ENCODE measurements at places on chromosomes 1 and 21.

- DNase-seq: no peak
These were observed 280.0 kb downstream of the NFIA start for GRCh38 chr1:61362351-61362750.

DNA sequence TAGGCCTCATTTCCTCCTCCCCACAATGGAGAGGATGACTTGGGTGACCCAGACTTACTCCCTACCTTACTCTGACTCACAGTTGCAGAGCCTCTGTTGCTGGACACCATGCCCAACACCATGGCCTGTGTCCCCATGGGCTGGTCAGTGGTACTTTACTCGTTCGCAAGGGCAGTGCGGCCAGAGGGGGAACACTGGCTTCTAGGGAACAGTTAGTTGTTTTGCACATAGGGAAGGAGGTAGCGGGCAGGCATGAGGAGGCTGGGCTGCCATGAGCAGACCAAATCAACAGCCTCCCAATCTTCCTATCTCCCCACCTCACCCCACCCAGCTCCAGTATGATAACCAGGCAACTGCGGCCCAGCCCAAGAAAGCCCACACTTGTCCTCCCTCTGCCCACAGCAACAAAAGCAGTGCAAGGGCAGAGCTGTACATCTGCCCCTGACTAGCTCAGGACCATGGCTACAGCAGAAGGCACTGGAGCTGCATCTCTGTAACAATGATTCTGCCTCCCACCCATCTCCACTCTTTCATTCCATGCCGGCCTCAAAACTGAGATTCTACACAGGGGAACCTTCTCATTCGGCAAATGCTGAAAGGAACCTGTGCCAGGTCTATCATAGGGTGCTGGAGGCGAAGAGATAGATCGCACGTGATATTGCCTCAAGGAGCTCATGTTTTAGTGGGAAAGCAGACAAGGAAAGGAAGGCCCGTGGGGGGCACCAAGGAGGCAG, 18.6 kb downstream of the TAL1 start:
- DNase-seq: no peak

DNA sequence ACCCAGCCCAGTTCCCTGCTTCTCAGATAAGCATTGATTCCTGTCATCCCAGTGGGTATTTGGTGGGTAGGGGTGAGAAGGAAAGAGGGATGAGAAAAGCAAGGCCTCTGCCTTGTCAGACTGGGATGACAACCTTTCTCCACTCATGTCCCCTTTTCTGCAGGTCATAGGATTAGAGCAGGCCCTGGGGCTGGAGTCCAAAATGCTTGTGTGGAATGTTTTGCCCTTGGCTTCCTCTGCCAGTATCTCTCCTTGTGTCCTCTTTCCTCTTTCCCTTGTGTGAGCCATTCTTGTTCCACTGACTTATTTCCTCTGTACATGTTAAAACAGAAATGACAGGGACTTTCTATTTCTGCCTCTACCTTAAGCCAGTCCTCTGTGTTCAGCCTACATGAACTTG, 4.1 kb downstream of the ATP2B4 start:
- no peak for DNase-seq

DNA sequence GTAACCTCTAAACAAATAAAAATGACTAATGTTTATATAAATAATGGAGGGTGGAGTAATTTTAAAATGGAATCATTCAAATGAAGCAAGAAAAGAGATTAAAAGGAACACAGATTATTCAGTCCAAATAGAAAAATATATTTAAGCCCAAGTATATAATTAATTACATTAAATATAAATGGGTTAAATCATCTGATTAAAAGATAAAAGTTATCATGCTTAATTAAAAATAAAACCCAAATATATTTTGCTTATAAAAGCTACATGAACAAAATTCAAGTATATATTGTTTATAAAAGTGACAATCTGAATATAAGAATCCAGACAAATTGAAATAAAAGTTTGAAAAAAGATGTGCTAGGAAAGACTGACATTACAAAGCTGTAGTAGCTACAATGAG, 63.9 kb upstream of the ACTRT2 start:
- no peak for DNase-seq

DNA sequence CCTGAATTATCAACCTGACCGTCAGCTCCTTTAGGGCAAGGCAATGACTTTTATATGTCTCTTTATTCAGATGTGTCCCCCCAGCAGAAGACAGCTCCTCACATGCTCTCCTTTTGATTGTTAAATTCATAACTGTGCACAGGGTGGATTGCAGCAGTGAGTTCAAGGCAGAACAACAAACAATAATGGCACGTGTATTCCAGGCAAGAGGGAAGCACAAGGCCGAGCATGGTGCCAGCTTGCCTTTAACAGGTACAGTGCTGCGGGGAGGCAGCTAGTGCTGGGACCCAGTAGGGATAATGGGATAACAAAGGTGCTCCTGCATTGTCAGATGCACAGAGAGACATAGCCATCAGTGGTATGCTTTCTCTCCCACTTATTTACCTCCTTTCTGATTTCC, 248.4 kb downstream of the RHOU start:
- DNase-seq: no peak

GRCh38 chr21:45836268-45836655, 145.3 kb upstream of the COL6A1 start:
- DNase-seq: no peak

DNA sequence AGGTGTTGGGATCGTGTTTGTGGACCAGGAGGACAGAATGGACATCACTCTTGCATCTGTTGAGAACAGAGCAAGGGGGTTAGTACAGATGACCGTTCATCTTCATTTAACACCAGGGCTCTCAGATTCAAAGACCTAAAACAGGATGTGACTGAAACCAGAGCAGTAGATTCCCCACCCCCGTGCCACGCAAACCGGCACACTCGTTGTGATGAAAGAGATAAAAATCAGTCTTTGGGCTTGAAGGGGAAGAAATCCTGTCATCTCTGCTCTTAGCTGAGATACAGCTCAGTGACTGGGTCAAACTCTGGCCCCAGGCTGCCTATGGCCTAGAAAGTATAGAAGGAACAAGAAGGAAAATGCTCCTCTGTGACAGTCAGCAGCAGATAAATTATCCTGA, 146.2 kb upstream of the KRTAP19-8 start:
- no peak for DNase-seq

GRCh38 chr1:224668984-224669383, 52.9 kb downstream of the CNIH3 start:
- DNase-seq: no peak

DNA sequence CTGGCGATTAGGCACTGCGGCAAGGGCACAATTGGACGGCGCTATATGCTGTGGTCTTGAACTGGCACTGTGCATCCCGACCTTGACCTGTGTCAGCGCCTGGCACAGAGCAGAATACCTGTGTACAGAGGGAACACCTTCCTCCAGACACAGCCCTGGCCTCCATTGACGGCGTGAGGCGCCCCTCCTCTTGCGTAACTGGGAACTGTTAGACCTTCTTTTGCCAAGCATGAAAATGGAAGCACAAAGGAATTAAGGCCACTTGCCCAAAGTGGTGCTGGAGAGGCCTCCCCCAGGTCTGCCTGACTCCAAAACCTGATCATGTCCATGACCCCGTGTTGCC, 6.8 kb upstream of the AGTRAP start:
- no peak for DNase-seq

DNA sequence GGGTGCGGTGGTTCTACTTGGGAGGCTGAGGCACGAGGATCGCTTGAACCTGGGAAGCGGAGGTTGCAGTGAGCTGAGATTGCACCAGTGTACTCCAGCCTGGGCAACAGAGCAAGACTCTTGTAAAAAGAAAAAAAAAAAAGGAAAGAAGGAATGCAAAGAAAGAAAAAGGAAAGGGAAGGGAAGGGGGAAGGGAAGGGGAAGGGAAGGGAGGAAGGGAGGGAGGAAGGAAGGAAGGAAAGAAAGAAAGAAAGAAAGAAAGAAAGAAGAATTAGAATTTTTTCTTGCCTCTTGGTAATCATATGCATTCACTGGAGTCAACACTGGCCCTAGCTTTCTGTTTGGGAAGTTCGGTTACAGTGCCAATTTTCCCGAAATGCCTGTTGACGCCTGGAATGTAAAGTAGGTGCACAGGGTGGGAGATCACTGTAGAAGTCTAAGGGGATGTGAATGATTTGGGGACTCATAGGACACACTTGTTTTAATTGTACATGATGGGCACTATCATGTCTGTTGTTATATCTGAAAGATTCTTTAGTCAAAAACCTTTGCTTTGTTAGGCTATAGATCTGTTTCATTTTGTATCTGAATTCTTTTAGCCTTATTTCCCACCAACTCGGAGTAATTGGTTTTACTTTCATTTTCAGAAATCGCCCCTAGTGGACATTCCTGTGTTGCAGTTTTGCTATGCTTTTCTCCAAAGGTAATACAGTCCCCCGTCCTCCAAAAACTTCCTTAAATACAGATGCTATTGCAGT, 59.8 kb upstream of the MORC3 start:
- no peak for DNase-seq

- no peak for DNase-seq
These were observed 7.7 kb downstream of the CFAP298 start for GRCh38 chr21:32604464-32604863.

DNA sequence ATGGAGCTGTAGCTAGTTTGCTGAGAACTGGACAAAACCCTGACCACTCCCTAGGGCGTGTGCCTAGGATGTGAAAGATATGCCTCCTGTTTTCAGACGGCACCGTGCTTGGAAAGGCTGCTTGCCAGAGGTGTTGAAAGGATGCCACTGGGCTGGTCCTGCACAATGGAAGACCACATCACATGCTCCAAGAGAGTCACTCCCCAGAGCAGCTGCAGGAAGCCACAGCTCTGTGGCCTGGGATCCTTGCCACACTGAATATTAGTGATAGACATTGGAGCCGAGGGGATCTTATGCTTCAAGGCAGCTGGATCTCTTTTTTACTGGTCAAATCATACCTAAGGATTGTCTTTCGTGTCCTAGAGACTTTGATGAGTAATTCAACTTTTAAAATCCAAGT, 6.6 kb upstream of the APP start:
- DNase-seq: no peak

GRCh38 chr1:198754670-198755069, 115.8 kb downstream of the PTPRC start:
- DNase-seq: no peak

GRCh38 chr1:43035821-43036741, 77.4 kb upstream of the SLC2A1 start:
- no peak for DNase-seq
